ENCODE measurements at places on chromosomes 2 and 18. TPM values are rescaled to one million over a fixed set of nuclear protein-coding genes. Genes with fewer than 3 reads are reported as not detected.

DSG1 gene
- total RNA-seq = not detected

MPHOSPH10 gene
- 23.8 TPM for total RNA-seq

IL1F10 gene
- not detected for total RNA-seq

ITM2C gene
- 367 TPM for total RNA-seq

CHRNG gene
- not detected for total RNA-seq

NAPG gene
- 46.2 TPM for total RNA-seq

PPP3R1 gene
- total RNA-seq = 52.7 TPM

RGPD4 gene
- not detected for total RNA-seq

LGALSL gene
- 20.6 TPM for total RNA-seq

SCYGR4 gene
- total RNA-seq = not detected

ALPI gene
- not detected for total RNA-seq

TRIM43 gene
- 0.23 TPM for total RNA-seq

NDUFAF7 gene
- total RNA-seq = 47.4 TPM

MOGAT1 gene
- total RNA-seq = 0.94 TPM

MC2R gene
- total RNA-seq = not detected

Measured in GM23338 (cell line).